ENCODE measurements at places on chromosomes 12 and 14.

DNA sequence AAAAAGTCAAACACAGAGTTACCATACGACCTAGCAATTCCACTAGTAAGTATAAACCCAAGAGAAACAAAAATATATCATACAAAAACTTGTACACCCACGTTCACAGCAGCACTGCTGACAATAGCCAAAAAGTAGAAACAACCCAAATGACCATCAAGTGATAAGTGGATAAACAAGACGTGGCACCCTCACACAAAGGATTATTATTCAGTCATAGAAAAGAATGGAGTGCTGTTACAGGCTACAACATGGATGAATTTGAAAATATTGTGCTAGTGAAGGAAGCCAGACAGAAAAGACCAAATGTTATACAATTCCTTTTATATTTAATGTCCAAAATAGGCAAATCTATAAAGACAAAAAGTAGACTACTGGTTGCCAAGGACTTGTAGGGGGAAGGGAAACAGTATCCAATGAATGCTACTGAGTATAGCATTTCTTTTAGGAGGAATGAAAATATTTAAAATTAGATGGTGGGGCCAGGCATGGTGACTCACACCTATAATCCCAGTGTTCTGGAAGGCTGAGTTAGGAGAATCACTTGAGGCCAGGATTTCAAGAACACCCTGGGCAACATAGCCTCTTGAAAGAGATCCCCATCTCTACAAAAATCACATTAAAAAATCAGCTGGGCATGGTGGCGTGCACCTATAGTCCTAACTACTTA lies 41.9 kb downstream of the SPTLC2 start:
- DNase-seq: no peak

- DNase-seq: no peak
These were observed 44.8 kb downstream of the PZP start for GRCh38 chr12:9163392-9163791.

DNA sequence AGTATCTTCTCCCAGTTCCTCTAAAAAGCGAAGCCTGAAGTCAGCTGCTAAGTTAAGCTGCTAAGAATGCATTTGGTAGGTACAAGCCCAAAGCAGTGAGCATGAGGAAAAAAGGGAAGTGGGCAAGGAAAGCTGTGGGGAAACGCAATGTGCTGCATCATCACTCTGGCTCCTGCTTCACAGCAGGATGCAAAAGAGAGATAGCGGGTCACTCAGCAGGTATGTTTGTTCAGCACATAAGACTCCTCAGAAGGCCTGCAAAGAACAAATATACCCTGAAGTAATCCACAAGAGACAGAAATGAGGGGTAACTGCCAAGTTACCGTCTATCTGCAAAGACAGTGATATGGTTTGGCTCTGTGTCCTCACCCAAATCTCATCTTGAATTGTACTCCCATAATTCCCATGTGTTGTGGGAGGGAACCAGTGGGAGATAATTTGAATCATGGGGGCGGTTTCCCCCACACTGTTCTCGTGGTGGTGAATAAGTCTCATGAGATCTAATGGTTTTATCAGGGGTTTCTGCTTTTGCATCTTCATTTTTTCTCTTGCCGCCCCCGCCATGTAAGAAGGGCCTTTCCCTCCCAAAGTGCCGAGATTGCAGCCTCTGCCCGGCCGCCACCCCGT lies 127.4 kb upstream of the EGLN3 start:
- DNase-seq: no peak

GRCh38 chr12:92108651-92109050 lies 37.0 kb downstream of the BTG1 start:
- DNase-seq: peak; percentile 85

DNA sequence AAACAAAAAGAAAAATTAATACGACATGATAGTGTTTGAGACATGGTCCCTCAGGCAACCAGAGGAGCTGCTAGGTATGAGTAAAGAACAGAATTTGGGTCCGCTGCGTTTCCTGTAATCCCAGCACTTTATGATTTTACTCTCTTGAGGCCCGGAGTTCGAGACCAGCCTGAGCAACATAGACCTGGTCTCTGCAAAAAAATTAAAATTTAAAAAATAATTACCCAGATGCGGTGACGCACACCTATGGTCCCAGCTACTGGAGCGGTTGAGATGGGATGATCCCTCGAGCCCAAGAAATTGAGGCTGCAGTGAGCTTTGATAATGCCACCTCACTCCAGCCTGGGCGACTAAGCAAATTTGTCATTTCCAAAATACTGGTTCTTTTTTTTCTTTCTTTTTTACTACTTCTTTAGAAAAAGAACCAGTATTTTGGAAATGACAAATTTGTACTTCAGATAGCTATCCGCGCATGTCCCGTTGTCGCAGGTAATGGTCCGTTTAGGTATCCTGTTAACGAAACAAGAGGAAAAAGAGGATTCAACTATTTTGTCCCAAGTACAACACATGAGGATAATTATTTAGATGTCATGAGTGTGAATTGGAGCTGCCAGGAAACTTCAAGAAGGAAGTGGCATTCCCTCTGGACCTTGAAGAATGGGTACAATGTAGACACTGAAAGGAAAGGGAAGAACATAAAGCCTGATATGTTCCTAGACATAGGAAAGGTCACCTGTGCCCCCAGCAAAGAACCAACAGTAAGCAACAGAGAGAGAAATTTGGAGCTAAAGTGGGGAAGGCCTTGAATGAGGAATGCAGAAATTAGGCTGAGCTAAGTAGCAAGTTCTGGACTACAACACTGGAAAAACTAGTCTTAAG lies 1.2 kb upstream of the HECTD1 start:
- no peak for DNase-seq
